ENCODE measurements at places on chromosomes 6 and 20. TPM values are rescaled to one million over a fixed set of nuclear protein-coding genes. Genes with fewer than 3 reads are reported as not detected.

The TMEM30A gene
- total RNA-seq: 33.2 TPM

GRCh38 chr6:128403618-128404444, 116.6 kb downstream of the PTPRK start:
- H3K4me1 ChIP-seq: no peaks in the 10 kb centered on the region
- no peak for DNase-seq
- H3K4me3 ChIP-seq: no peak overlapping the region
- no peak overlapping the region for H3K27ac ChIP-seq
- no peaks in the 10 kb centered on the region for H3K27me3 ChIP-seq

The ROS1 gene
- total RNA-seq: not detected

DNA sequence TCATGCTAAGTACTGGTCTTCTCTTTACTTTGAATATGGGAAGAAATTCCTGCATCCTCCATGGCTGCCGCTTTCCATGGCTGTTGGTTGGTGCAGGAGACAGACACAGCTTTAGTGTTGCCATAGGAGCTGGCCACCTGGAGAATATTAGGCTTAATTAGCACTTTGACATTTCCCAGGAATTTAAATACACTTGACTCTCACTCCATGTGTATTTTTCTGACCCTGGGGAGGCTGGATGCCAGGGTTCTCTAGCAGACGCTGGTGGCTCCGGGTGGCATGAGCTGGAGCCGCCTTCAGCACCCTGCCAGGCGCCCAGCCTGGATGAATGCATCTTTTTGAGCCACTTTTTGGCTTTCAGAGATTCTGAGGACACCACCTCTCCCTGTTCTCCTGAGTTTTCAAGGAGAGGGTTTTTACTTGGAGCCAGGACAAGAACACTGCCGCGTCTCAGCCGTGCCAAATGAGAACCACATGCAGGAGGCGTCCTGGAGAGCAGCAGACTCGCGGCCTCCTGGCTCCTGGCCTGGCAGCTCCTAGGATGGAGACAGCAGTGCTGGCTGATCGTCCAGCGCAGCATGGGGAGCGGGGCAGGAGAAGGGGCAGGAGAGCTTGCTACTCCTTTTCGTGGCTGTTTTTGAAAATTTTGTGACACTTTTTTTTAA, 258.8 kb downstream of the SMOC2 start:
- no peaks in the 10 kb centered on the region for H3K27me3 ChIP-seq
- no peak overlapping the region for H3K4me3 ChIP-seq
- no peak overlapping the region for H3K27ac ChIP-seq
- H3K36me3 ChIP-seq: no peaks in the 10 kb centered on the region

The OVOL2 gene
- total RNA-seq: not detected

DNA sequence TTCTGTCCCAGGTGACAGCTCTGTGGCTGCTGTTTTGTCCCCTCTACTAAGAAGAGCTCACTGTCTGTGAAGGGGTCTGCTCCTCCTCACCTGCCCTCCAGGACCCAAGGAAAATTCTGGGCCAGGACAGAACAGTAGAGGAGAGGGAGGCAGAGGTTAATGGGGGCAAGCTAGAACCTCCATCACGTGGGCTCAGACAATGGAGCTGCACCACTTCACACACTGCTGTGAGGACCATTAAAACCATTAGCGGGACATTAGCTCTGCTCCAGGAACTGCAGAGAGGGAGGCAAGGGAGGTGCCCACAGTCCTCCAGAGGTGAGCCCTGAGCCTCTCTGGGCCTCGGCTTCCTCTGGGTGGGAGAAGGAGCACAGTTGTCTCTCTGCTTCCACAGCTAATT, 78.4 kb downstream of the NOL4L start:
- H3K27me3 ChIP-seq: no peaks in the 10 kb centered on the region
- H3K4me1 ChIP-seq: peaks cover 64% of the 10 kb centered on the region
- no peak overlapping the region for H3K27ac ChIP-seq
- peak; percentile 12 for DNase-seq
- H3K4me3 ChIP-seq: no peak overlapping the region

DNA sequence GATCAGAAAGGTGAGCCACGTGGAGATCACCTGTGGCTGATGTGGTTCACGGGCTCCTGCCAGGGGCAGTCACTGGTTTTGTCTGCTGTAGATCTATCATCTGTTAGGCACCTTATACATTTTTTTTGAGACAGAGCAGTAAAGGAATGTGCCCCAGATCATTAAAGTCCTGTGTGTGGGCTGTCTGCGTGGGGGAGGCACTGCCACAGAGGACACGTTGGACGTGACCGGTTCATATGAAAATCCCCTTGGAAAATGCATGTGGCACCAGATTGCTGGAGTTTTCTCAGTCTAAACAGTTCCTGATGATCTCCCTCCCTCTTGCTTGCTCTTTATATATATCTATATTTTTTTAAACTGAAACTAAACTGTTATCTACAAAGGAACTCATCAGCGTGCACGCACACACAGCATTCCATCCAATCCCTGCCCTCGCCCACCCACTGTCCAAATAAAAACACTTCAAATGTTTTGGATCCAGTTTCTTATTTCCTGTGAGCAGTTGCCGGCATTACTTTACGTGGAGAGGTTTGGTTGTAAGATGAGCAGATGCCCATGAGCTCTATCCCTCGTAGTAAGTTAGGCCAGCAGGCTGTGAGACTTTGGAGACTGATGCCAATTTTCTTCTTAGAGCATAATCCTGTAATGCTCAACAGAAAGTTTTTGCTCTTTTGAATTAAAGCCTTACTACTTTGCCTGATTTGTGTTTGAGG, 161.6 kb upstream of the EXOC2 start:
- no peak for DNase-seq
- H3K27me3 ChIP-seq: no peaks in the 10 kb centered on the region
- no peak overlapping the region for H3K4me3 ChIP-seq
- no peak overlapping the region for H3K27ac ChIP-seq
- no peaks in the 10 kb centered on the region for H3K4me1 ChIP-seq

The IMPG1 gene
- not detected for total RNA-seq

The SLC22A1 gene
- 0.14 TPM for total RNA-seq

The SIRPB1 gene
- total RNA-seq: 8.6 TPM

DNA sequence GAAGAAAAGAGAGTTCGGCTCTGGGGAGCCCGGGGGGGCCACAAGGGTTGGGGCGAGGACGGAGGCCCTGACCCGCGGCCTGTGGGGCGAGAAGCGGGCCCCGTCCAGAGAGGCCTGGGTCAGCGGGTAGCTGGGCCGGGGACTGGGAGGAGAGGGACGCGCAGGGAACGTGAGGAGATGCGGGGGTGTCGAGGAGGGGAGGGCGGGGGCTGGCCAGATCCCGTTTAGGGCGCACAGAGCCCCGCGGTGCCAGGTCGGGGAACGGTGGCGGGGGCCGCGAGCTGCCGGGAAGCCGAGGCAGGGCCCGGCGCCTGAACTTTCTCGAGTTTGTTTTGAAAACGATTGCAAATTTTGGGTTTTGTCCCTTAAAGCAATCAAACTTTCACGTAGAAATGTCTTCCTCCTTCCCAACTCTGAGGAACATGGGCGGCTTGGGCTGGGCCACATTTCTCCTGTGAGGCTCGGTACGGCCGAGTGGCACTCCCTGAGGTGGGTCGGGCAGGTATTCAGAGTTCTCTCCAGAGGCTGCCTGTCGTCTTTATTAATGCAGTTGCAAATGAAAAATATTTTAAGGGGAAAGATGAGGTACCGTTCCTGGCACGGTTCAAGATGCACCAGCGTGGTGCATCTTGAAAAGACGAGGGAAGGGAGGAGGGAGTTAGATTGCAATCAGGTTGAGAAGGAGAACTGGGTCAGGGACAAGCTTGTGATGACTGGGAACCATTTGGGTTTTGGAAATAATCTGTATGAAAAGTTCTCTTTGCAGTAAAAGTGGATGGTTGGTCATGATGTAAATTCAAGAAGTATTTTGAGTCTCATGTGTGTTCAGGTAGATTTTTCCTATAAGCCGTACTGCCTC, 972 bp downstream of the RNF8 start:
- peaks cover 14% of the 10 kb centered on the region for H3K4me1 ChIP-seq
- no peak overlapping the region for H3K27ac ChIP-seq
- no peaks in the 10 kb centered on the region for H3K36me3 ChIP-seq
- DNase-seq: no peak
- peak overlapping the region; percentile 98 for H3K4me3 ChIP-seq

The SLC17A1 gene
- total RNA-seq: not detected

- H3K27ac ChIP-seq: no peak overlapping the region
- no peak overlapping the region for H3K4me3 ChIP-seq
- H3K4me1 ChIP-seq: no peaks in the 10 kb centered on the region
- no peak for DNase-seq
- H3K36me3 ChIP-seq: no peaks in the 10 kb centered on the region
Observed at GRCh38 chr6:39561536-39562266, 163.5 kb downstream of the KIF6 start.

The GLP1R gene
- not detected for total RNA-seq

- DNase-seq: no peak
- no peaks in the 10 kb centered on the region for H3K27me3 ChIP-seq
- H3K4me1 ChIP-seq: no peaks in the 10 kb centered on the region
- H3K4me3 ChIP-seq: no peak overlapping the region
- H3K27ac ChIP-seq: no peak overlapping the region
- H3K36me3 ChIP-seq: no peaks in the 10 kb centered on the region
Observed at GRCh38 chr6:84719152-84719551, 45.2 kb downstream of the TBX18 start.

The HLA-G gene
- total RNA-seq: 2.7 TPM

DNA sequence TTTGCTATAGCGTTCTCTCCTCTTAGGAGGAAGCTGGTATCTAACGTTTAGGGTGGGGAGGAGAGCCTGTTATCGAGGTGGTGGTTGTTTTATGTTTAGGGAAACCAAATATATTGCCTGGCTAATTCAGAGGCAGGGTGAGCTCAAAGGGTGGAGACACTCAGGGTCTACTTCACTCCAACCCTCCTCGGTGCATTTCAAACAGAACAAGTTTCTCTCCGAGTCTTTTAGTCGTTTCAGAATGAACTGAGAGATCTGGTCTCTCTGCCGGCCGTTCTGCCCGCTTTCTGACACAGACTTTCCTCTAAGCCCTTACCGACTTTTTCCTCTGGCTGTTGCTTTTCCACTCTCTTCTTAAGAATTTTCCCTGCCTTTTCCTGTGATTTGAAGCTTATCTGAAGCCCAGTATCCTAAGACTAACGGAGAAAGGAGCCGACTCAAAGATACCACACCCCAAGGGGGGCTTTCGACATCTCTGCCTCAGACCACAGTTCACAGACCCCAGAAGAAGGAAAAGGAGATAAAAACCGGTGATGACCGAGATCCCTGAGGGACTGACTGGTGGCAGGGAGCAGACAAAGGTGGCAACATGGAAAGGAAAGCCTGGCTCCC, 865 bp downstream of the STK38 start:
- H3K27me3 ChIP-seq: no peaks in the 10 kb centered on the region
- H3K36me3 ChIP-seq: peaks cover 6% of the 10 kb centered on the region
- H3K4me1 ChIP-seq: peaks cover 47% of the 10 kb centered on the region
- no peak for DNase-seq

DNA sequence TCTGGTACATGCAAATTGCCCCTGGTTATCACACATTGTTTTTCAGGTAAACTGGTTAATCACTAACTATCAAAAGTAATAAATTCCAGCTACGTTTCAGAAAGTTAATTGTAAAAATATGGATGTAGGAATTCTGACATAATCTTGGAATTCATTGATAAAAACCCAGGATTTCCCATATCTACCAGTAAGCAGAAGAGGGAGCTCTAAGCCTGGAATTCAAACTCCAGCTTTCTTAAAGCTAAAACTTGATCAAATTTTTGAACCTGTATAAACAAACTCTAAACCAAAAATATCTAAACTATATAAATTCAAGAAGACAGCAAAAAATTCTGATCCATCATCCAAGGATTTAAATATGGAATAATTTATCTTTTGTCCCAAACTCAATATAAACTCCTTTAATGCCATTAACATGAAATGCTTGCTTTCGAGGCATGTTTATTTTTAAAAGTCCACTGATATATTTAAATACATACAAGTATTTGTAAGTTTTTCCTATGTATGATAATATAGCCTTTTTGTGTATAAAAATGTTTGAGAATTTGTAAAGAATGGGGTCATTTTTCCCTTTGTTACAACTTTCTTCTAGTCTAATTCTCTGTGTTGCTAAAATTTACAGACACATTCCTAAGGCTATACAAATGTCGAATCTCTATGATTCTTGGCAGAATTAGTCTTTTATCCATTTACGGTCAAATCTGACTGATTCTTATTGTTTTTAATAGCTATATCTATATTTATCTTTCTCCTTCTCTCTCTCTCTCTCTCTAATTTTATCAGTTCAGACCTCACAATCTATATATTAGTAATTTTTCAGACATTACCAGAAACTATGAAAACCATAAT, 91.4 kb upstream of the RNF217 start:
- H3K4me1 ChIP-seq: no peaks in the 10 kb centered on the region
- H3K36me3 ChIP-seq: no peaks in the 10 kb centered on the region
- no peak overlapping the region for H3K4me3 ChIP-seq
- DNase-seq: peak; percentile 32
- H3K27ac ChIP-seq: no peak overlapping the region
- H3K27me3 ChIP-seq: no peaks in the 10 kb centered on the region

GRCh38 chr6:28251661-28252008, 434 bp downstream of the ZKSCAN4 start:
- H3K27me3 ChIP-seq: no peaks in the 10 kb centered on the region
- peaks cover 22% of the 10 kb centered on the region for H3K36me3 ChIP-seq
- peak overlapping the region; percentile 84 for H3K4me3 ChIP-seq
- no peak overlapping the region for H3K27ac ChIP-seq
- peak; percentile 58 for DNase-seq

DNA sequence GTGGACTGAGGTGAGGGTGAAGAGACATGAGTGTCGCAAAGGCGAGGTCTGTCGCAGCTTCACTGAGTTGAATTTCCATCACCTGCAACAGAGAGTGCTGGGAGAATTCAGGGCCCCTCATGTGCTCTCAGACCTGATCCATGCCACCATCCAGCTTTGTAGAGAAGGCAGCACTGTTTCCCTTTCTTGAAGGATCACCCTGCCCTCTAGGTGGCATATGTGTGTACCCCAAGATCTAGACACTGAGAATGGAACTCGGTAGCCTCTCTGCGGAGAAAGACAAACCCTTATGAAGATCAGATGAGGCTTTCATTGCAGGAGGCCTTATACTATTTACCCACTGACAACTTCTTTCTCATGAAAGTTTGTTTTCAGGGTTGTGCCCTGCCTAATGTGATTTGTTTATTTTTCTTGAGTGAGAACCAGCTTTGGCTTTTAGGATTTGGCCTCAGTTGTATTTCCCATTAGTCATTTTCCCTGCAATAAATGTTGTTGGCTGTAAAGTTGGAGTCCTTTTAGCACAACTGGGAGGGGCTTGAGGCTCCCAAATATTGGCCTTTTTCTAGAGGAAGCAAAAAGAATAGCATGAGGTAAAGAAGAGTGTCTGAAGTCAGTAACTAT, 811.3 kb downstream of the DHX35 start:
- H3K4me3 ChIP-seq: no peak overlapping the region
- DNase-seq: no peak
- H3K4me1 ChIP-seq: no peaks in the 10 kb centered on the region
- no peaks in the 10 kb centered on the region for H3K27me3 ChIP-seq
- no peaks in the 10 kb centered on the region for H3K36me3 ChIP-seq
- H3K27ac ChIP-seq: no peak overlapping the region

GRCh38 chr6:125750692-125751333, 1.4 kb downstream of the HEY2 start:
- H3K4me3 ChIP-seq: no peak overlapping the region
- no peak overlapping the region for H3K27ac ChIP-seq
- no peak for DNase-seq
- H3K27me3 ChIP-seq: peaks cover 39% of the 10 kb centered on the region
- no peaks in the 10 kb centered on the region for H3K36me3 ChIP-seq

The MUC21 gene
- not detected for total RNA-seq

- H3K4me3 ChIP-seq: no peak overlapping the region
- no peaks in the 10 kb centered on the region for H3K4me1 ChIP-seq
- no peak overlapping the region for H3K27ac ChIP-seq
Observed at GRCh38 chr6:10451828-10452509, 37.1 kb upstream of the TFAP2A start.

Data from CD4-positive, alpha-beta T cell (primary cell).